ENCODE measurements at places on chromosomes 11 and 22.

DNA sequence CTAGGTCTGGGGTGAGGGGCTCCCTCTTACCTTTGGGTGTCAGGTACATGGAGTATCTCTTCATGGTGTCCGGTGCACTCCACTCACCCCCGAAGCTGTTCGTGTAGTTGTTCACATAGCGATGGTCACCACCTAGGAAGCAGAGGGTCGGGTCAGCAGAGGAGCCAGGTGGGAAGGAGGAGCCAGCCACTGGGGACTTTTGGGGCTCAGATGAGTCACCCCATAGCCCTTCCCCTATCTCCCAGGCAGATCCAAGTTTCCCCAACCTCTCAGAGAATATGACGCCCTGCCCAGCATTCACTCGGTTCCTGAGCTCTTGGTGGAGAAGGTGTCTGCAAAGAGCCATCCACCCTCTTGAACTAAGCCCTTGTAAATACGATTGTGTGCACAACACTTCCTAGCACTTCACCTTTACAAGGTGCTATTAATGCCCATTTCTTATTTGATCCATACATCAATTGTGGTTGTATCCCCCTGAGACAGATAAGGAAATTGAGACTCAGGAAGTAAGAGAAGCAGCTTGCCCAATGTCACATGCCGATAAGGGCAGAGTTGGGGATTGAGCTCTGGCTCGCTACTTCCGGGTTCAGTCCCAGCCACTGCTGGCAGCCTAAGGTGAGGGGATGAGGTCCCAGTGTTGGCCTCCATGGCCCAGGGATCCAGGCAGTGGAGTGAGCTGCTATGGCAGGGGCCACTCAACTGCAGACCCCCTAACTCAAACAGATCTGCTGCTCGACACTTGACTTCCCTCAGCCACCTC, 14.8 kb downstream of the TRIM29 start:
- no peak for DNase-seq

DNA sequence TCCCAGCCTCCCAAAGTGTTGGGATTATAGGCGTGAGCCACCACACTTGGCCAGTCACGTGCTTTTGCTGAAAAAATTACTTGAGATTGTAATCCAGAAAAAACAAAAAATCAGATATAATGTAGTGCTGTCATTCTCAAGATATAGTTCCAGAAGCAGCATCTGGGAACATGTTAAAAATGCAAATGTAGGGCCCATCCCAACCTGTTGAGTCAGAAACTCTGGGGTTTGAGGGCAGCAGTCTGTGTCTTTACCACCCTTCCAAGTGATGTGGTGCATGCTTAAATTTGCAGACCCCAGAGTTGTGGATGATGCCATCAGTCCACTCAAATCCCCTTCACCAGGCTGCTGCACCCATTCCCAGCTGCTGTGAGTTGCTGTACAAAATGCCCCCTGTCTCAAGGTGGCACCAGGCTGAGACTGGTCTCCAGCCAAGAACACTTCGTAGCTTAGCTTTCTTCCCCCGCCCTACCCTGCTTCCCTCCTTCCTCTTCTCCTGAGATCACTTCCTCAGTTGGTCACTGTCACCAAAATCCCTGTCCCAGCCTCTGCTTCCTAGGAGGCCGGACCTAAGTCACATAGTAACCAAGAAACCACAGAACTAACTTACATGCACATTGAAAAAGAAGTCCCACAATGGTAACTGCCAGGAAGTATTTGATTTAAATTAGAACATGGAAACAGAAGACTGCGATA, 18.2 kb upstream of the ARRB1 start:
- no peak for DNase-seq

DNA sequence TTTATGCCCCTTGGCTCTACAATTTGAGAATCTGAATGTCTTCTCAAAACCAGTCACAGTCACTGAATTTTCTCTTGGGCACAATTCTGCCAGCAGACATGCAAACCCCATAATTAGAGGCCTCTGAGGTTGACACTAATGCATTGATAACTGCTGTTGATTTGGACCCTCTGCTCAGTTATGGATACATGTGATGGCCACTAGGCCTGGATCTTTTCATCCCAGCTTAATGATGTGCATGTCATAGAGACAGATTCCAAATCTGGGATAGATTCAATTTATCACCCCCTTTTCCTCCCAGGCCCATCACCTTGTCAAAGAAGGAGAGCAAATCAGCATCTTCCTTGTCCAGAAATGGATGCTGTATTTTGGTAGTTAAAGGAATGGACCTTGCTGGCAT, 92.2 kb downstream of the C11orf91 start:
- DNase-seq, result no peak

GRCh38 chr11:102530558-102530957, at the start of gene MMP7:
Gene MMP7 (minus strand): TSS chr11:102530747. CDS start chr11:102530700, 47 bp downstream.
- no peak for DNase-seq

- peak; percentile 58 for DNase-seq
These were observed 27.5 kb downstream of the DHCR7 start for GRCh38 chr11:71420455-71421241.

DNA sequence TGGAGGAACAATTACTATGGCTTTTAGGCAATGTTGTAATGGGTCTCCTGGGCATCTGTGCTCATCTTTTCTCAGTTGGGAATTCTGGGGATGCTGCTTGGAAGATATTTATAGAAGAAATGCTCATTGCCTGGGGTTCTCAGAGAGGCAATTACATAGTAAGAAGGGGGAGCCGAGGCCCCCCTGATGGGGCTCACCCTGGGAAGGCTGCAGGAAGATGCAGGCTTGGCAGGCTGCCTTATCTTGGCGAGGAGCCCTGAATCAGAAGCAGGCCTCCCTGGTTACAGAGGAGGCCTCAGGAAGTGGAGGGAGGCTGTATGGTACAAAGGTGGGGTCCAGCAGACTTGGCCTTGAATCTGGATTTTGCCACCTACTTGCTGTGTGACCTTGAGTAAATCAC, 60.6 kb upstream of the CRYBB3 start:
- DNase-seq, result no peak

DNA sequence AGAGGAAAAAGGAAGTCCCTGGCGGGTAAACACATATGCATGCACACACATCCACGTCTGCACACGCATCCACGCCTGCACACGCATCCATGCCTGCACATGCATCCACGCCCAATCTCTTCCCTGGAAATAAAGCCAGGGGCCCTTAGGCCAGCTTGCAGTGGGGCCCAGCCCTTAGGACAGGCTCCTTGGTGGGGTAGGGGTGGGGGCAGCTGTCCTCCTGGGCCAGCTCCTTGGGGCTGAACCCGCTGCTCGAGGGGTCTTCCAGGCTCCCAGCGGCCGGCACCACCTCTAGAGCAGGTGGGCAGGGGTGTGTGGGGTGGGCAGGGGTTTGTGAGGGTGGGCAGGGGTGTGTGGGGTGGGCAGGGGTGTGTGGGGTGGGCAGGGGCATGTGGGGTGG, 1.9 kb downstream of the C11orf21 start:
- DNase-seq, result no peak

All from myocyte (in vitro differentiated cells).